ENCODE measurements at places on chromosomes 12 and 14. TPM values are rescaled to one million over a fixed set of nuclear protein-coding genes. Genes with fewer than 3 reads are reported as not detected.

DNA sequence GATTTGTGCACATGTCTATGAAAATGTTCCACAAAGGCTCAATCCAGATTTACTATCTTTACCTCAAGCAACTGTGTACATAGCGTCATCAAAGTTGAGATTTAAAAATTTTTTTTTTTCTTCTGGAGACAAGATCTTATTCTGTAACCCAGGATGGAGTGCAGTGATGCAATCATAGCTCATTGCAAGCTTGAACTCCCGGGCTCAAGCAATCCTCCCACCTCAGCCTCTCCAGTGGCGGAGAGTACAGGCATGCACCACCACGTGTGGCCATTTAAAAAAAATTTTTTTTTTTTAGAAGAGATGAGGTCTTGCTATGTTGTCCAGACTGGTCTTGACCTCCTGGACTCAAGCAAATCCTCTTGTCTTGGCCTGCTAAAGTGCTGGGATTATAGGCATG is 2.3 kb downstream of the COCH start:
- no peak for DNase-seq

DNA sequence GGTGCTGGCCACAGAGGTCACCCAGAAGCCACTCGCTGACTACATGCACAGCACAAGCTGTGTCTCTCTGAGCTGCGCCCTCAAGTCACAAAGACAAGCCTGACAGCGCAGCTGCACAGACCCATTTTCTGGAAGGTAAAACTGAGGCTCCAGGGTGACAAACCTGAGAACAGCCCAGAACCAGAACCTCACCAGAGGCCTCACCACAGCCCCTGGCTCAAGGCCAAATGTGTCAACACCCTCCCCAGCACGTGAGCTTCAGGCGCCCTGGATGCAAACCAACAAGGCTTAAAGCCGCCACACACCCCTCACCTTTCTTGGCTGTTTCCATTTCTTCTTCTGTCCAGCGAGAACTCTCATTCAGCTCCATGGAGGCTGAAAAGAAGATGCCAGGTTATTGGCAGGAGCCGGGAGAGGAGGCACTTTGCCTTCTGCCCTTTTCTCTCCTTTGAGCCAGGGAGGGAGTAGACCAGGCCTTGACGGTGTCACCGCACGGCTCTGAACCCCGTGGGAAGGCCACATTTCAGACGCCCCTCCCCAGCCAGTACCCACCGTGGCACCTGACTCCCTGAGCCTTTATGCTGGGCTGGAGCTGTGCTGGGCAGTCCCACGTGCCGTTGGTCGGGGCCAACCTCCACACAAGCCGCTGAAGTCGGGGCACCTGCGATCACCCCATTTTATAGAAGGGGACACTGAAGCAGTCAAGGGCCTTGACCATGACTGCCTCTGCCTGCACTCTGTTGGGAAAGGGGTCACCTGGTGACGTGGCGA is 103.1 kb downstream of the RFLNA start:
- DNase-seq, result no peak

The ACYP1 gene
- total RNA-seq, result 43.0 TPM

DNA sequence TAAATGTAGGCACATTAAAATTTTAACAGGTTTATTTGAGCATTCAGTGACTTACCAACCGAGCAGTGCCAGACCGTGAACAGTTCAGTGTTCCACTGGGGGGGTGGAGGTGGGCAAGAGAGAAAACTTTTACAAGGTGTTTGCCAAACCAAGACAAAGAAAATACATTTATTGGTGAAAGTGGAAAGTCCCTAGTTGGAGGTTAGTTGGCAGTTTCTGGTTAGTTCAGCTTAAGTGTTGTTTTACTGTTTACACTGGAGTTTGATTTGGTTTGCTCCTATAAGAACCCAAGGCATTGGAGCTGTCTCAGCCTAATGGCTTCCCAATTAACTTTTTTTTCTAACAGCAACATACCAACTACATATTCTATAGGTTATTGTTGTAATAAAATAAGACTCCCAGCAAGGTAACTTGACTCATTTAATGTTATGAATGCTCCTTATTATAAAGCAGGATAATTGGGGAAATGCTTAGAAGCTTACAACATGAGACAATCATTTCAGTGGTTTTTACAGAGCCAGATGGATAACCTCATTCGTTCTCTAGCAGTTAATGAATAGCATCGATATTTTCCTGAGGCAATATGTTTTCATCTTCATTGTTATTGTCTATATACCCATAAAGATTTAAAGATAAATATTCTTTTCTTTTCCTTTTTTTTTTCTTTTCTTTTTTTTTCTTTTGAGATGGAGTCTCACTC is 115.8 kb downstream of the ETNK1 start:
- DNase-seq, result no peak

The SDR9C7 gene
- not detected for total RNA-seq

The BATF gene
- total RNA-seq, result 213 TPM

The EDDM3A gene
- not detected for total RNA-seq

DNA sequence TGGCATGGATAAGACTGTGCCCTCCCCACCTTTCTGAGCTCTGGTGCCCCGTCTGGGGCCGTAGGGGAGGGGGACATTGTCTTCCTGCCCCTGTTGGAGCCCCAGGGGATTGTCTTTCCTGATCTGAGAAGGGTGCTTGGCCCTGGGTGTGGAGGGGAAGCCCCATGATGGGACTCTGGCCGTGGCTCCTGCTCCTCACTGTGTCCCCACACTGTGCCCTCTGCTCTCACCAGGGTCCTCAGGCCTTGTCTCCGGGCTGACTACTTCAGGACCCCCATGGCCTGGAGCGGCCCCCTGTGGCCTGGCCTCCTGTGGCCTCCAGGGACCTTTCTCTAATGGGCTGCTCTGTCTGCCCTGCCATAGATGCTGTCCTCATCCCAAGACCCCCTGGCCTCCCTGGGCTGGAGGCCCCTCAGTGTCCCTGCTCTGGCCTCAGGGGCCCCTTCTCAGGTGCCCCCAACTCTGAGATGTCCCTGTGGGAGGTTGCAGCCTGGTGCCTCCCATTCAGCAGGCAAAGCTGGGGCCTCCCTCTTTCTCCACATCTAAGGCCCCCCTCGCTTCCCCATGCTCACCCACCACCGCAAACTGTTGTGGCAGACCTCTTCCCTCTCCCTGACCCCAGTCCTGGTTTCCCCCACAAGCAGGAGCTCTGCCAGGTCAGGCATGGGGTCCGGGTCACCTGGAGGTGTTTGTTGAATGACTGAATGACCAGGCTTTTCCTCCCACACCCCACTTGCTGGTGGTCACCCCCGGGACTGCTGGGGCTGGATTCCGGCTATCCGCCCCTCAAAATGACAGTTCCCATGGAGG is 4.0 kb downstream of the KIF26A start:
- DNase-seq, result no peak

Data from activated T-helper 1 cell treated with anti-CD3 and anti-CD28 coated beads, Interleukin-12 subunit alpha, Interleukin-12 subunit beta, Interleukin-2, Interleukin-4 antibody, amounts not matched to agents 30 ng/mL and 10 ng/mL and 1 ng/mL, durations not matched to agents 14 hours and 24 hours and 36 hours (primary cell).